Activated CD8-positive, alpha-beta memory T cell treated with anti-CD3 and anti-CD28 coated beads for 1 hour (primary cell): ENCODE measurements at places on chromosomes 6 and 20.

DNA sequence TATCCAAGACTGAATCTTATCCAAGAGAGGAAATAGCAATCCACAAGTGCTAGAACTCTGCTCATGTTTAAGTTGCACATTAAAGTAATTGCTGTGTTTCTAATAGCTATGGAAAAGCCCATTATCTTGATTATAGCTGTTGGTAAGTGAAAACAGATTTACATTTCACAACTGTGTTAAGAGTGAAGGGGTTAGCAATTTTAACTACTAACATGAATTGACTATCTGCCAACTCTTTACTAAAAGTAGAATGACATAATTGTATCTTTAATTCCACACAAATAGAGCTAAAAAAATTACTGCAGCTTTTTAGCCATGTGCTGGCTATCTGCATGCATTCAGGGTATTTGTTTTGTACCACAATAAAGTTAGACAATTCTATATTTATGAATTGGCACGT is 277.9 kb upstream of the IRAK1BP1 start:
- DNase-seq: no peak

DNA sequence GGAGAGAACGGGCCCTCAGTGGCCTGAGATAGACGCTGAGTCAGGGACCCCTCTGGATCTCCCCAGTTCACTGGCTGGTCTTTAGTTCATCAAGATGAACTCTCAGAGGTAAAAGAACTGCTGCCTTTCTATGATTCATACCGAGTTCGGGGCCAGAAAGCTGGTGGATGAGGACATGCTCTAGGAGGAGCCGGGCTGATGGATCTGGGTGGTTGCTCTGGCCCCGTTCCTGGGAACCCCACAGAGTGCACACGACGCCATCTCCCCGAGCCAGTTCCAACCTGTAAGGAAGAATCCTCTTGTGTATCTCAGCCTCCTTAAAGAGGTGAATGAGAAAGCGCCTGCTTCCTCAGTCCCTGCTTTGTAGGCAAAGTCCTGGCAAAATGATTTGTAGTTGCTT is 142.6 kb upstream of the PDE10A start:
- no peak for DNase-seq

DNA sequence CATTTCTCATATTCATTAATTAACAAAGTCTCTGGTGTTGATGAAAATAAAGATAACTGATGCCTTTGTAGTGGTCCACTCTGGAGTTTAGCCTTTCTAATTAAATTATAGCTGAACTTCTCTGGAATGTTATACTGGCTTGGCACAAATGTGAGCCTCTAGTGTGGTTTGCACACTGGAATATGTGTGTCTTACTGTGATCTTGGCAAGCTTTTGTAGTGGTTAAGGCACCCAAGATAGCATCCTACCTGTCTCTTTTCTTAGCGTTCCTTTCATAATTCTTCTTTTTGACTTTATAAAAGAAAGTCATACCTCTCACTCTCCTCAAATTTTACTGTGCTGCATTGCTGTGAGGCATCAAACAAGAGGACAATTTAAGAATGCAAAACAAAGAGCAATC is 107.4 kb downstream of the UTRN start:
- no peak for DNase-seq

DNA sequence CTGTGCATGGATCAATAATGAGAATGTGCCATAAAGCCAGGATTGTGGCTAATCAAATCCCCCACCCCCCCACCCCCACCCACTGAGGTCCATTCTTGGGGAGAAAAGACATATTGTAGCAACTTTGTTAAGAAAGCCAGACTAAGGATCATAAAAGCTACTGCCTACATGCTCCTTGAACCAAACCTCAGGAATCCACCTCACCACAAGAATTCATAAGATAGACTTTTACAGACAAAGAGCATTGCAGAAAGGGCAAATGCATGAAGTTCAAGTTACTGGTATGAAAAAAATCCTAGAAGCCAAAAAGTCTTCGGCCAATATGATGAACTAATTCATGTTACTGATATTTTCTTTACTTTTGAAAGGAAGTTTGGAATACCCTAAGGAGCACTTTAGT is 187.9 kb upstream of the ARID1B start:
- no peak for DNase-seq

DNA sequence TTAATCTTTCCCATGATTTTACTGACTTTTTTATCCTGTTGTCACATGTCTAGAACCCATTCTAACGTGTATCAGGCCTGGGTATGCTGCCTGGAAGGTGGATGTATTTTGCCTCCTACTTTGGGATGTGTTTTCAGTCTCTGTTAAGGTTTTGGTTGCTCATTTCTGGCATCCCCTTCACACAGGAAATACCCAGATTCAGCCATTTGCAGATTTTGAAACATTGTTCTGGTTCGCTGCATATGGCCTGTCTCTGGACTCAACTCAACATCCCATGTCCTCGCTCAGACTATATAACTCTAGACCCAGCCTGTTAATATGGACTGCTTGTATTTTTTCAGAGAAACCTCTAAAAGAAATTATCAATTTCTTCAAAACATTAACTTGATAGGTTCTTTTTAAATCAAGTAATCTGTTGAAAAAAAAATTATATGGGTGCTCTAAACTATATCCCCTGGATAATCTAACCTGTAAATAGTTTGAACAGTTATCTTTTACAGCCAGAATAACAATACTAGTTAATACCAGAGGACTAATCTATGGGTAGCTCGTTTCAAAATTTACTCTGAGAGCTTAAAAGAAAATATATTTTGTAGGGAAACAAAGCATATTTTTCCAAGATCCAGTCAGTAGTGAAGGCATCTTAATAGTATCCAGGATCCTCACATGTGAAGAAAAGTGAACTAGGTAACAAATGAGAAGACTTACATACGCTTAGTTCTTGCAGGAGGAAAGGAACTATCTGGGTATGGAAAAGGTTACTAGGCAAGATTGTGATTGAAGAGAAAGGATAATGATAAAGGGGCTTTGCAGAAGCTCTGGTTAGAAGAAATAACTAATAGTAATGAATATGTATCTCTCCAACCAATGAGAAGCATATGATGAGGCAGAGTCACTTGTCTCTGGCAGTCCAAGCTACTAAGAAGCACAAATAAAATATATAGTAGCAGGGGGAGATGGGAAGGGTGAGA is 23.4 kb upstream of the HLA-DQB1 start:
- DNase-seq: no peak

DNA sequence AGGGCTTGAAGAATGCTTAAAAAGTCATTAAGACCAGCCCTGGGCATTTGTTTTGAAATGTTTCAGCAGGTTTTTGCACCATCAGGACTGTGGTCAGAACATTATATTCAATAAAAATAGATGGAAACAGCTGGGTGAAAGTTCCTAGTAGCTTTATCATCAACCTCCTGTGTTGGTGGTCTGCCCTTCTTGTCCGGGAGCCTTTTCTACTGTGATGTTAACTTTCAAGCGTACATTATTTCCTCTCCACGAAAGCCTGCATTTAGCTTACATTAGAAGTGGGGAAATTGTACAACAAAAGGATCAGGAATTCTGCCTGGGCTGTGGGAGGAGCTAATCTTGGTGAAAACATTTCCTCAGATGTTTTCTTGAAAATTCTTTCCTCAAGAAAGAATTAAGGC is 71.1 kb downstream of the LAMA4 start:
- DNase-seq: no peak

- no peak for DNase-seq
Observed at GRCh38 chr20:51218603-51219002, 195.7 kb upstream of the KCNG1 start.

DNA sequence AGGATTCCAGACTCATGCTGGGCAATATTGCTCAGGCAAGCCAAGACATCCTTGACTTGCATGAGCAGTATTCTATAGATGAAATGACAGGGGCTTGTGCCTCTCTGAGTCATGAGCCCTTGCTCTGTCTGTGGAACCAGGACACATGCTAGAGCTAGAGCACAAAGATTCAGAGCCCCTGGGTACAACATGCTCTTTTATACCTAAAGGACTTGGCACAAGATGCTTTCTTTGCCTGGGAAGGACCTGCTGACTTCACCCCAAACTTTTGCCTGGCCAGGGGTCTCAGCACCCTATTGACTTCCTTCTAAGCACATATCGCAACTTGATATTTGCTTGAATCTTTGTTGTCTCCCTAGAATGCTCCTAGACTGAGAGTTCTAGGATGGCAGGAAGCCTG is 27.4 kb downstream of the TGM6 start:
- DNase-seq: no peak

DNA sequence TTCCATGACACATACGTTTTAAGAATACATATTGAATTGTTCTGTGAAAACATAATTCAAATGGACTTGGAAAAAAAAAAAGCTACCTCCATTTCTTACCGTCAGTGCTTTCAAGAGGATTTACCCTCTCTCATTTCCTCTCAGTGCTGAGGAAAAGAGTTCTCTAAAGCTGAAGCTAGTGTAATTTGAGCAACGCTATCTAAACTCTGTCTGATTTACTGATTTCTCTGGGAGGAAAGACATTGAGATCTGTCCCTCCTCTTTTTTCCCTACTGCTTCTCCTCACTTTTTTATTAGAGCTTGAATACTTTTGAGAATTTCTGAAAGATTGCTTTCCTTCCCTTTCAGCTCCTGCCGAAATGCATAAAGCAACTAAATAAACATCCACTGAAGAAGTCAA is 41.2 kb upstream of the GRIK2 start:
- no peak for DNase-seq

GRCh38 chr6:19895866-19896692 is 58.9 kb downstream of the ID4 start:
- DNase-seq: no peak

DNA sequence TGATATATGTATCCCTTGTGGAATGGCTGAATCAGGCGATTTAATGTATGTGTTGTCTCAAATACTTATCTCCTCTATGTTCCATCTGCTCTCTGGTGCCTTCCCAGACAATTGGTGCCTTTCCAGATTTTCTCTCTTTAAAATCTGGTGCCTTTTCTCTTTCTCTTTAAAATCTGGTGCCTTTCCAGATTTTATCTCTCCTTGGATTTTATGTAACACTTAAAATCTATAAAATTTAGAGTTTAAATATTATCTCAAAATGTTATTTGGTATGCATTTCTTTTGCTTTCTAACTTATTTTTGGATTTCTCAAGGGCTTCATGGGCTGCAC is 116.3 kb downstream of the KIF13A start:
- DNase-seq: no peak

DNA sequence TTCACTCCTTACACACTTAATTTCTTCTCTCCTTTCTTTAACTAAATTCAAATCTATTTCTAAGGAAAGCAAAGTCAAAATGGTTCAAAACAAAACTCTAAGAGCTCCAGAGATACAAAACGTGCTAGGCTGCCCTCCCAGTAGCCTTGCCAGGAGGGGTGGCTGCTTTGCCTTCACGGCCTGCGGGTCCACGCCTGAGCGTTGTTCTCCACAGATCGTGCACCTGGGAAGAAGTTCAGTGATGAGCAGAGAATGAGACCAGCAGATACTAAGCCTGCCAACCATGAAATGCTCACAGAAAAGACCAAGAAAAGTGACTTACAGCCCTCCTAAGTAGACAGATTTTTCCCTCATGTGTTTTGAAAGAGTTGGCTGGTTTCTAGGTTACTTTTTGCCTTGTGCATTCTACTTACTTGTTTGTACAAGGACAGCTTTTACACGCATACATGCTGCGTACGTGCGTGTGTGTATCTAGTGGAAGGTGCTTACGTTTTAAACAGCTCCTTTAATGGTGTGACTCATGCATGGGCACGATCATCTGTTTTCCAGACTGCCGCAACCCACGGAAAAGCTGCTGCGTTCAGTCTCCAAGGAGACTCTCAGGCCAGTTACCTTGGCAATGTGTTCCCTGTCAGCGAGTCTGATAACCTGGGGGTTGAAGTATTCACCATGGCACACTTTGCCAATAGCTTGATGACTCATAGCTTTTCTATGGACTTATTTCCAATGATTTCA is 32.4 kb upstream of the PBOV1 start:
- DNase-seq: no peak

DNA sequence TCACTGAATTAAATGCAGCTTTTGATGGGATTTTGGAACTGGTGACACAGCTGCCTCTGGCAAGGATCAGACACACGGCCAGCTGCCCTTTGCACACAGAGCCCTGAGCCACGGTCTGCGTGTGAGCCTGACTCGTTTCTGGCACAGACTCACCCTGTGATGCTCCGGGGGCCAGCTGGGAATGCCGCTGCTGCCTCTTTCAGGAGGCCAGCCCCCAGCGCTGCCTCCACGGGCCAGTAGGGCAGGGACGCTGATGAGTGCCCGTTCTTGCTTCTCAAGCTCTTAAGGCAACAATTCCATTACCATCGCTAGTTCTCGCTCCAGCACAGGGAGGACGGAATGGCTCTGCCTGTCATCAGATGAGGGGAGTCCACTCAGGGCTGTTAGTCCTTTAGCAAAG is 61.6 kb downstream of the IRF4 start:
- DNase-seq: no peak

DNA sequence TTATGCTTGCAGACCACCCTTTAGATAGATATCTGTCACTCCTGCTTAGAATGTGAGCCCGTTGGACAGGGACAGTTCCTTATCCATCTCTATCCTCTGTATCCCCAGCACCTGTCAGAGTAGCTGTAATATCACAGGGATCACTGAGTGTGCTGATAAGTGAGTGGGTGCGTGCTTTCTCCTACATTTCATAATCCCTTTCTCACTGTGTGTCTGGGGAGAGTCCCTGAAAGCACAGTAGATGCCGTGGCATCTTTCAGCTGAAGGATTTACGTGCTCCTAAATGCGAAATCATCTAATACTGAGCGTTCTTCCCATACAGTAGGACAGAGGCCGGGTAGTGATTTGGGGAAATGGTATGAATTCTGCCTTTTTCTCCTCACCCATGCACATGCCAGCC is 198.9 kb upstream of the SASH1 start:
- no peak for DNase-seq

- DNase-seq: no peak
Observed at GRCh38 chr6:23228439-23229024, 659.2 kb downstream of the HDGFL1 start.

GRCh38 chr20:59365611-59366285 is 65.3 kb downstream of the EDN3 start:
- no peak for DNase-seq

DNA sequence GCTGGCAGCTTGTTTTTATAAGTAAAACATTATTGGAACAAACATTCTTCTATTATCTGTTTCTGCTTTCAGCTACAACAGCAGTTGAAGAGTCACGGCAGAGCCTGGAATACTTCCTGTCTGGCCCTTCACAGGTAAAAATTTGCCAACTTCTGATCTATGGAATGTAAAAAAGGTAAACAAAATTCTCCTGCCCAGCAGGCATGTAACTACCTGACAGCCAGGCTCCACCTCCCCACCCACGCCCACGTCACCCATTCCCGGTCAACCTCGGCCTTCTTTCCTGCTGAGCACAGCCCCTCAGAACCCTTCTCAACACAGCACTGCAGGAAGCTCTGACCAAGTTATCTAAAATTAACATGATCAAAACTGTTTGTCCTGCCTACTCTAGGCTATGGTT is 166.0 kb downstream of the DLL1 start:
- no peak for DNase-seq
